Airway epithelial cell (primary cell): ENCODE measurements at places on chromosomes 1 and 21. TPM values are rescaled to one million over a fixed set of nuclear protein-coding genes. Genes with fewer than 3 reads are reported as not detected.

Gene SH2D2A
- 1.8 and 2.5 TPM in 2 replicates for total RNA-seq

Gene NOS1AP
- total RNA-seq, result 0.07 and 1.6 TPM in 2 replicates

Gene NLRP3
- total RNA-seq, result not detected in 2 replicates

Gene FOXD2
- 0.05 and 0.14 TPM in 2 replicates for total RNA-seq

Gene PTPN7
- total RNA-seq, result not detected in 2 replicates

Gene CNKSR1
- total RNA-seq, result 16.8 and 31.6 TPM in 2 replicates
